Iris pigment epithelial cell (primary cell): ENCODE measurements at places on chromosomes 5 and 9.
A peak's percentile ranks its signal among the peaks of the same experiment; 100 is the strongest.

- DNase-seq, result peak; percentile 53
These were observed 680 bp downstream of the GOLPH3 start for GRCh38 chr5:32173267-32174010.

GRCh38 chr9:76744336-76744735, 19.9 kb upstream of the PCA3 start:
- DNase-seq, result no peak

DNA sequence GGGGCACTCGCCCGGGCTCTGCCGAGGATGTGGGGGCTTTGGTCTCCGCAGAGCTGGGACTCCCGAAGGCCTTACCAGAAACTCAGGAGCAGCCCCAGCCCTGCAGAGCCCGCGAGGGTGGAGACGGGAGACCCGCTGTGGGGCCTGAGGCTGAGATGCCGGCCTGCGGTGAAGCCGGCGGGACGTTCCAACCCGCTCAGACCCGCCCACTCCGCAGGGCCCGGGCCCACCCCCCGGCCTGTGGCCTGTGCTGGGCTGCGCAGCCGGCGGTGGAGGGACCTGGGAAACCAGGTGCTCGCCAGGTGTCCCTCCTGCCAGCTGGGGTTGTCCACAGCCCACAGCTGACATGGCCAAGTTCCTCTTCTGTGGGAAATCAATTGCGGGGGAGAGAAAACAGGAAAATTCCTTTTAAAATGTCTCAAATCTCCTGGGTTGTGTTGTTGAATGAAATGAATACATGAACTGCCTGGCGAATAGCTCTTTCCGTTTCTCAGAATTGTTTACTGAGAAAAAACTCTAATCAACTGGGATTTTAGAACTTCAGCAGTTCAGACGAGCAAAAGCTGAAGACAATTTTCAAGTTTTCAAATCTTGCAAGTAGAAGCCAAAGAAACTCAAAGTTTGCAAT, 49.0 kb upstream of the IRX4 start:
- DNase-seq, result no peak

DNA sequence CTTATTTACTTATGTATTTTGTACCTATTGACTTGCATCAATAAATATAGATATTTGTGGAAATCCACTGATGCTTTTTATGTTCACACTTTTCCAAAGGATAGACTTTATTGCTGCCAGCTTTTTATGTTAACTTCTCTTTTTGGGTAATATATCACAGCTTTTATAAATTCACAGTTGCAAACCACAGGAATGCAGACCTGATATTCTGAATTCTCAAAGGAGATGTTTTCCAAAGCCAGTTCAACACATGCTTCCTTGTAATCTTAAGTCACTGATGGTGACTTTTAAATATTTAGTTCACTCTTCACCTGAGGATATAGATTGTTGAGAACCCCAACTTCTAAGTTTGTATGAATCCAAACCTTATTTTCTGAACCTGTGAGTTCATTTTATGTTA, 223.4 kb upstream of the PRR16 start:
- DNase-seq, result peak; percentile 49

DNA sequence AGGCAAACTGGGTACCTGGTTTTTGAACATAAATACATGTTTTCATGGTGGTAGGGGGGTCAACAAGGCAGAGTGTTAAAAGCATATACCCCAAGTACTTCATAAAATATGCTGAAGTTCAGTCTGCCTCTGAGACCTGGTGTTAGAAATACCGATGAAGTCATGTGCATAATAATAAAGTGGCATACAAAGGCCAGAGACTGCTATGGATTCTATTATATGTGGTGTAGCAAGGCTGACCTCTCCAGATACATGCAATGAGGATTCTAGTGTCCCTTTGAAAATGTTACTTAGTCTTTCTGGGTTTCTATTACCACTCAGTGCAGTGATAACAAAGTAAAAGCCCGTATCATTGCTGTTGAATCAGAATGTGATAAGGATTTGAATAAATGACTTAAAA, 487.5 kb upstream of the ZNF608 start:
- DNase-seq, result no peak

- no peak for DNase-seq
These were observed 14.2 kb downstream of the PTPN3 start for GRCh38 chr9:109483744-109484429.

DNA sequence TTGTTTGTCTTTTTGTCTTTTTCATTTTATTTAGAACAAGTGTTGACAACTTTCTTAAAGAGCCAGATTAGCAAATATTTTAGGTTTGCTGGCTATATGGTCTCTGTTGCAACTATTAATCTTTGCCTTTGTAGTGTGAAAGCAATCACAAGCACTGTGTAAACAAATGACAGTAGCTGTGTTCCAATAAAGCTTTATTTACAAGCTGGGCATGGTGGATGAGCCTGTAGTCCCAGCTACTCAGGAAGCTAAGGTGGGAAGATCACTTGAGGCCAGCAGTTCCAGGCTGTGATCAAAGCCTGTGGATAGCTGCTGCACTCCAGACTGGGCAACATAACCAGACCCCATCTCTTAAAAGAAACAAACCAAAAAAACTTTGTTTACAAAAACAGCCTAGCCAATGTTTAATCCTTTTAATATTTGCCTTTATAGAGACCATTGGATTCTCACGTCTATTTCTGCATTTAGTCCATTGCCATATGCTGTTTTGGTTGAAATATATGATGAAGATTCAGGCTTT, 2.5 kb downstream of the C5orf22 start:
- DNase-seq, result no peak

- DNase-seq, result peak; percentile 4
These were observed 50.0 kb downstream of the PTPRD start for GRCh38 chr9:10562581-10563343.

GRCh38 chr5:54895816-54896341, 89.5 kb downstream of the ESM1 start:
- DNase-seq, result peak; percentile 71

- DNase-seq, result no peak
These were observed 124.7 kb downstream of the GALNT10 start for GRCh38 chr5:154315196-154315595.

GRCh38 chr5:88395264-88395663, 126.6 kb upstream of the TMEM161B start:
- DNase-seq, result no peak

DNA sequence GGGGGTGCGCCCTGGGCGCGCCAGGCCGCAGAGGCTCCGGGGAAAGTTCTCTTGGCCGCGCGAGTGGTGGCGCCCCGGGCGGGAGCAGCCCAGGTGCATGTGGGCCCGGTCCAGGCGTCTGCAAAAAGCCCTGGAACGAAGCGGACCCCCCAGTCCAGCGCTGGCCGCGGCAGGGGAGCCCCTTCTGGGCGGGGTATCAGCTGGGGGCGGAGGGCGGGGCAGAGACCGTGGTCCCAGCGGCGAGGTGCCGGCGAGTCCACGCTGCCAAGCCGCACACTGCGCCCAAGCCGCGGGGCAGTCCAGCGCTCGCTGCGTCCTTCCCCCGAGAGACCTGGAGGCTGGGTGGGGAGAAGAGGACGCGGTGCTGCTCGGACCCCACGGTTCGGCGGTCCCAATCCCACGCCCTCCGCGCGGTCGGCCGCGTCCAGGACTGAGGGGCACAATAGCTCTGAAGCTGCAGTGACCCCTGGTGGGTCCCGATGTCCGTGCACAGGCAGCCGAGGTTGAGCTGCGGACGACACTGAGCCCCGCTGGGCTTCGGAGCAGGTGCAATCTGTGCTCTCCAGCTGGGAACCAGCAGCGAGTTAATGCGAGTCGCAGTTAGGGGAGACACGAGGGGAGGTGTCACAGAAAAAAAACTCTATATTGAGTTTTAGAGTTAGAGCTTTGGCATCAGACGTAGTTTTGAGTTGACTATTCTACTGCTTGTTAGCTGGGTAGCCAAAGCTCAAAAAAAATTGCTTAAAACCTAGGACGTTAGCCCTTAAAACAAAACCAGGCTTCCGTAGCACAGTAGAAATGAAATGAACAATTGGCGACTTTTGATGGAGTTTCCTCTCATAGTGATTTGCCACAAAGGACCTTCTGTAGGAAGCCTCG, 1.1 kb upstream of the EPB41L4A start:
- peak; percentile 47 for DNase-seq

- no peak for DNase-seq
These were observed 1695.1 kb upstream of the CDH6 start for GRCh38 chr5:29498412-29498811.

DNA sequence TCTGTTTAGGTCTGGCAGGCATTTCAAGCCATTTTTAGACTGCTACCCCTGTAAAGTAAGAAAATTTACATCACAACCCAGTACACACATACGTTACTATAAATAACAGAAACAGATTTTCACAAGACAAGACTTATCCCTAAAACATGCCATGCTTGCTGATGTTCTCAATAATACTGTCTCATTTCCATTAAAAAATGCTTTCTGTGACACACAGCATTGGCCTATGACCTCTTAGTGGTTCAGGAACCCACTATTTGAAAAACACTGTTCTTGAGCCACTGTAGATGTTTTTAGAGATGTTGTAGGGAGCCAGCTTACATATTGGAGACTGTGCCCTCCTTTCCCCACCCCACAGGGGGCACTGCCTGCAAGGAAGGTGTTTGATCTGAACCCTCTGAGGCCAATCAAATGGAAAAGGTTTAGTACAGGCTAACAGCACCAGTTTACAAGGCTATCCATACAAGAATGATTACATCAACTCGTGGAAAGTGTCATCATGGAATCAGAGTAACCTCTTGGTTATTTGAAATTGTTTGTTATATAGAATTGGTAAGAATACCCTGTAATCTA, 30.8 kb downstream of the ZSWIM6 start:
- DNase-seq, result peak; percentile 41

DNA sequence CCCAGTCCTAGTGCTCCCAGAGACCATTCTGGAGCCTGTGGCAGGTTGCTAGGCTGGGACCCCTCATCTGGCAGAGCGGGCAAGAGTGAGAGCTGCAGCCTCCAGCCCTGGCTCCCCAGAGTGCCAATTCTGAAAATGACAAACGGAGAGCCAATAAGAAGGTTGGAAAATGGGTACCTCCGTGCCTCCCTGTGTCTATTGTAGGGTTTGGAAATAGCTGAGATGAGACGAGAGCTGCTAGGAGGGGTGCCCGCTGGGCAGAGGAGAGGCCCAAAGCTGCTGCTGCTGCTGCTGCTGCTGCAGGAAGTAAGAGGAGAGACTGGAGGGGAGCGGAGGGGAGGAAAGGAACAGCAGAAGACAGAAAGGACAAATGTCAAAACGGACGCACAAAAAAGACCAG, 36.0 kb upstream of the FUBP3 start:
- DNase-seq, result no peak

DNA sequence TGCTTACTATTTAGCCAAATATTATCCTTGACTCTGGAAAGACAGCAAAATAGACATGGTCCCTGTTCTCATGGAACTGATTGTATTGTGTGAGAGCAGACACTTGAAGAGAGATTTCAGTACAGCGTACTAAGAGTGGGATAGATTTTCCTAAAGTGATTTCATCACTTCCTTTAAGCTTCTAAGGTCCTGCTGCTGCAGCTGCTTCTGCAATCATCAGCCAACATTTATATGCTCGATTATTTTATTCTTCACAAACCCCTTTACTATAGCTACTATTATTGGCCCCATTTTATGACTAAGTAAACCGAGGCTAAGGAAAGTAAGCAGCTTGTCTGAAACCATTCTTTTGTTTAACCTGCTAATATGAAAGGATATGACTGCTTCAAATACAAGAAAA, 137.7 kb downstream of the SPATA31D1 start:
- no peak for DNase-seq

- DNase-seq, result no peak
These were observed 47.5 kb downstream of the SAXO1 start for GRCh38 chr9:18985464-18985951.

DNA sequence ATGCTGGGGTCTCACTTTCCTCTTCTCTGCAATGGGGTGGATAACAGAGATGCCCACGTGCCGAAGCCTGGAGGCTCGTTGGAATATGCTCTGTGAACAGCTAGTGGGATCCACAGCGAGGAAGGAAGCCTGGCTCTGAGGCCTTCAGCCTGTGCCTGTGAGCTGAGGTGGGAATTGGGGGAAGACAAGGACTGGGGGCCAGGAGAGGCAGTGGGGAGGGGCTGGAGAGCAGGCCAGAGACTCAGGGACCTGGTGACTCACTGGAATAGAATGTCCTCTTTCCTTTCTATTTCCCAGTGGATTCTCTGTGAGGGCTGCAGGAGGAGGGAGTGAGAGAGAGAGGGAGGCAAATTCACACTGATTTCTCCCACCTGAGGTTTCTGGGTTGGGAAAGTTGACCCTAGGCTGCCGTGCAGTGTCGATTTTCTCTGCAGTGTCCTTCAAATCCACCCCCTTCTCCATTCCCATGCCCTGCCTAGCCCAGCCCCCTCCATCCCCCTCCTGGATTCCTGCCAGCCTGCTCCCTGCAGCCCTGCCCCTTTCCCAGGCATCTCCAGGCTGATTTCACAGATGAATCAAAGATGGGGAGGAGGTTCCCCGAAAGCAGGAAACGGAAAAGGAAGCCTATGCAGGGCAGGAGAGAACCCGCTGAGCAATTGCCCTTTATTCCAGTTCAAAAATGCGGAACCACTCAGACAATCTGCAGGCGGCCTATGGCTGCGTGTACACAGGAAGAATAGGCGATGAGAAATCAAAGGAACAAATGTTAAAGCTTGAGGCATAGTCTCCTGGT, 1.4 kb upstream of the SPAAR start:
- peak; percentile 59 for DNase-seq

- peak; percentile 84 for DNase-seq
These were observed 33.9 kb downstream of the SH3PXD2B start for GRCh38 chr5:172420235-172420939.

DNA sequence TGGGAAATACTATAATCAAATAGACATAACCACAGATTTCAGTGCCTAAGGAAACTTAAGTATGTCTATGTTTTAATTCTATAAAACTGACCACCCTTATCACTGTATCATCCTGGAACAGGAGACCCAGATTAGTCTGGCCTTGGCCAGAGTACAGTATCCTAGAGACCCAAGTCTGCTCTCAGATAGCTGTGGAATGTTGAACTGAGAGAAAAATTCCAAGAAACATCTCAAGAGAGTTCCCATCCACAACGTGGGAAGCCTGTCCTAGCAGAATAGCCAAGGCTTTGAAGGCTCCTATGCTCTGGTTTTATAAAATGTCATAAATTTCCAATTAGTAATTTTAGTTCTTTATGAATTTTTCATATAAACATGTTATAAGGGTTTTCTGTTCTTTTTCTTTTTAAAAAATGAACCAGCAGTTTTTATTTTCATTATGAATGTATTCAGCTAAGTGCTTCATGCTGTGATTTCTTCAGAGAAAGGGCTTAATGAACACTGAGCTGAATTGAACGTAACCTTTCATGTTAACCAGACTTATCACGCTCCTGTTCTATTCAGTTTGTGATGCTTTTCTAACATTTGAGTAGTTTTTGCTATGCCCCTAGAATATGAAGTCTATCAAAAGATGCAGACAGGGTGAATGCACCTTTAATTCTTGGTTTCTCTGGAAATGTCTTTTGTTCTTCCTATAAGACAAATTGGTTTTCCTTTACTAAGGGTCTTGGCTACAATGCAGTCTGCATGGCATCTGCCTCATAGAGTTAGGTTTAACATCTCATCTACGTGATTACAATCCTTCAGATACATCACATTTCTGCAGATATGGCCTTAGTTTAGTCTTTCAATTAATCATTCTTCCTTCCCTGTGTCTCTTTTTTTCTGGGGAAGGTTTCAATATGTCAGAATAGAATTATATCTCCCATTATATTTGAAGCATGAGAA, 230.8 kb downstream of the CYLC2 start:
- no peak for DNase-seq

- no peak for DNase-seq
These were observed 208.4 kb downstream of the PDZD2 start for GRCh38 chr5:31847354-31847753.

- no peak for DNase-seq
These were observed 58.7 kb upstream of the SMIM32 start for GRCh38 chr5:136251502-136252169.
